Uterus (tissue), 4 donors: ENCODE measurements at places on chromosomes 11 and 22. TPM values are rescaled to one million over a fixed set of nuclear protein-coding genes. Genes with fewer than 3 reads are reported as not detected.

SCGB1C1 gene
- not detected for total RNA-seq

DNA sequence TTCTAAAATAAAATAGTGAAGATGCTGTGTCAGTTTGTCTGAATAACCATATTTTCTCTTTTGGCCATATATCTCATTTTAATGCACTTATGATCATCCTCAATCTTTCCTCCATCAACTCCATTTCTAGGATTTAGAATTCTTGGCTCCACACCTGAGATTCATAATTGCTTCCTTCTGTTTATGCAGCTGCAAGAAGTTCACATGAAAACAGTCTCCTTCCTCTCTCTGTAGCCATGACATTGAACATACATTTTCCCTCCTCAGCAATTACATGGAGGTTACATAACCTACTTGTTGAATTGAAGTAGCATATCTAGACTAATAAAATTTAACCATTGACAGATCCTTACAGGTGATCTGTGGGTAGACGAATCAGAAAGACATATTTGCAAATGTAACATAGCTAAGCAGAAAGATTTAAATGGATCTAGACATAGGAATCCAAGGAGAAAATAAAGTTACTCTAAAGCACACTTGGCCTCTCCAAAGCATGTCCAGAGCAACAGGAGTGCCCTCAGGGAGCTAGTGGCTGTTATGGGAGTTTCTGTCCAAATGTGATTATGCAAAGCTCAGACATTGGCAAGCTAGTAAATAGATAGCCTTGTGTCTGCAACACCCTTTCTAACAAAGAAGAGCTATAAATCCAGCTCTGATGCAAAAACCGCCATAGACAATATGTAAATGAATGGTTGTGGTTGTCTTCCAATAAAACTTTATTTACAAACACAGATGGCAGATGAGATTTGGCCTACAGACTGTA is 119.9 kb upstream of the MPPED2 start:
- H3K4me3 ChIP-seq: no peak overlapping the region
- H3K27ac ChIP-seq: no peak overlapping the region
- H3K27me3 ChIP-seq: no peaks in the 10 kb centered on the region
- H3K36me3 ChIP-seq: no peaks in the 10 kb centered on the region

RASGRP2 gene
- 72.8 TPM for total RNA-seq

DNA sequence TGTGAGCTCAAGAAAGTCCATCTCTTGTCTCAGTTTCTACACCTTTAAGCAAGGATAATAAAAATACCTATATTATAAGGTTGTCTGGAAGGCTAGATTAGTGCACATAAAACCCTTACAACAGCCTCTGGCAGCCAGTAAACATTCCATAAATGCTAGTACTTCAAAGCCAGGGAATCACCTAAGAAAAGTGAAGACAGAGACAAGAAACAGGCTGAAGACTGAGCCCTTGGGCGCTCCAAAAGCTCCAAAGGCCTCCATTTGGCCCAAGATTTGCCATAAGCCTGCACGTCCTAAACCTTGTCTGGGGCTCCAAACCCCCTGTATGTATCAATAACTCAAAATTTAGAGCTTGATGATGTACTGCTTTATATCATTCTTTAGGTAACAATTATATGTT is 52.2 kb upstream of the AKIP1 start:
- H3K4me1 ChIP-seq: no peaks in the 10 kb centered on the region
- H3K36me3 ChIP-seq: no peaks in the 10 kb centered on the region
- no peaks in the 10 kb centered on the region for H3K27me3 ChIP-seq

KRTAP5-9 gene
- total RNA-seq: not detected

DNA sequence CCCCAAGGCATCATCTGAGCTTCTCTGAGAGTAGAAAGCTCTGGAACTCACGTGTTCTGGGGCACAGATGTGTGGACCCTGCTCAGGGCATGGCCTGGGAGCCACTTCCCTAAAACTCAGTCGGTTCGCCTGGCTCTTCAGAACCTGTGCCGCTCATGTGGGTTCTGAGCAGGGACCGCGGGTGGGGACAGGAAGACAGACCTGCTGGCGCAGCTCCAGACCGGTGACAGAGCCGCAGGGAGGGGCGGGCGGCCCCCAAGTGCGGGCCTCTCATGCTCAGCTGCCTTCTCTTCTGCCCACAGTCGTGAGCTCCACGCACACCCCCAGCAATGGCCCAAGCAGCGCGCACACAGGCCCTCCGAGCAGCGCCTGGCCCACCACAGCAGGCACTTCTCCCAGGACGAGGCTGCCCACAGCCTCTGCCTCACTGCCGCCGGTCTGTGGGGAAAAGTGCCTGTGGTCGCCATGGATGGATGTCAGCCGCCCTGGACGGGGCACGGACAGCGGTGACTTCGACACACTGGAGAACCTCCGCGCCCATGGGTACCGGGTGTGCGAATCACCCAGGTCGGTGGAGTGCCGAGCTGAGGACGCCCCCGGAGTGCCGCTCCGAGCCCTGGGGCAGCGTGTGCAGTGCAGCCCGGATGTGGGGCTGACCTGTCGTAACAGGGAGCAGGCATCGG is 24.2 kb downstream of the MUC5AC start:
- no peak overlapping the region for H3K4me3 ChIP-seq
- no peaks in the 10 kb centered on the region for H3K27me3 ChIP-seq
- no peaks in the 10 kb centered on the region for H3K4me1 ChIP-seq
- H3K36me3 ChIP-seq: no peaks in the 10 kb centered on the region

- no peaks in the 10 kb centered on the region for H3K4me1 ChIP-seq
- H3K27ac ChIP-seq: no peak overlapping the region
- H3K4me3 ChIP-seq: no peak overlapping the region
- no peaks in the 10 kb centered on the region for H3K27me3 ChIP-seq
Observed at GRCh38 chr11:124595302-124595701, 15.9 kb upstream of the PANX3 start.

VWCE gene
- total RNA-seq: 0.51 TPM

GRCh38 chr11:67120456-67120855 is 1.4 kb downstream of the KDM2A start:
- H3K4me1 ChIP-seq: no peaks in the 10 kb centered on the region
- H3K27me3 ChIP-seq: no peaks in the 10 kb centered on the region
- peak overlapping the region; percentile 99 for H3K27ac ChIP-seq
- no peaks in the 10 kb centered on the region for H3K36me3 ChIP-seq
- H3K4me3 ChIP-seq: peak overlapping the region; percentile 89

DNA sequence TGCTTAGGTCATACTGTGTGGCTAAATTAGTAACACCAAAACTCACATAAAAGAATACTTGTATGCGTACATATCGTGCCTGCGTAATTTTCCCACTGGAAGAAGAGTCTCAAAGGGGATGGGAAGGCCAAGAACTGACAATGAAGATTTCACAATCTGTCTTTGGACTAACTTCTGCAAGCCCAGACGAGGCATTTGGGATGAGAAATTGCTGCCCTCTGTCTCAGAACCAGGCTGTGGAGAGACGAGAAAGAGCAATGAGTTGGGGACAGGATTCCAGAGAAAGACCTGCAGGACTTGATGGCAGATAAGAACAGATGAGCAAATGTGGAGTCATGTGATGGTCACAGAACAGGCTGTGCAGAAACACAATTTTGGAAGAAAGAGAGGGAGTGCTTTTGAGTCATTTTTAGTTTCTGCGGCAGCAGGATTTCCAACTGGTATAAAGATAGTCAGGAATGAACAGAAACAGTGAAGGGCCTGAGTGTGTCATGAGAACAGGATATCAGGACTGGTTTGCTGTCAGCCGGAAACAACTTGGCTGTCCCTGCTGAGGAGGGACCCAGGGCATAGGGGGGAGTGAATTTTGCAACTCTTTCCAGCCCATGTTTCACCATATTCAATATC is 82.7 kb upstream of the CTSC start:
- H3K4me1 ChIP-seq: no peaks in the 10 kb centered on the region
- H3K27me3 ChIP-seq: no peaks in the 10 kb centered on the region
- H3K27ac ChIP-seq: peak overlapping the region; percentile 56
- no peak overlapping the region for H3K4me3 ChIP-seq
- DNase-seq: peak; percentile 29
- no peaks in the 10 kb centered on the region for H3K36me3 ChIP-seq

DNA sequence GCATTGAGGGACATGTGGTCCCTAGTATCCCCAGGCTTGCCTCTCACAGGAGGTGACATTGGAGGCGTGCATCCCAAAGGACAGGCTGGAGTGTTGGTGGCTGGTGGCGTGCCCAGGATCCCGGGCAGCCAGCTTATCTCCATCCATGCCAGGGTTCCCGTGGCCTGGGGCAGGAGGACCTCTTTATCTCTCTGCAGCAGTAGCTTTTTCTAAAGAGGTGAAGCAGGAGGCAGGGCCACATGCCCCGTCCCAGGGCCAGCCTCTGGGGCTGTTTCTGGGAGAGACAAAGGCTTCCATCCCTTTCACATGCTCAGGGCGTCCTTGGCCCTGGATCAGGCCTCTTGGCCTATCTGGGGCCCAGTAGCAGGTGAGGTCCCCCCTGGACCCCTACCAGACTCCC is 19.7 kb downstream of the PARVG start:
- peaks cover 7% of the 10 kb centered on the region for H3K4me1 ChIP-seq
- no peak overlapping the region for H3K27ac ChIP-seq
- H3K4me3 ChIP-seq: no peak overlapping the region
- H3K36me3 ChIP-seq: no peaks in the 10 kb centered on the region
- no peak for DNase-seq

DNA sequence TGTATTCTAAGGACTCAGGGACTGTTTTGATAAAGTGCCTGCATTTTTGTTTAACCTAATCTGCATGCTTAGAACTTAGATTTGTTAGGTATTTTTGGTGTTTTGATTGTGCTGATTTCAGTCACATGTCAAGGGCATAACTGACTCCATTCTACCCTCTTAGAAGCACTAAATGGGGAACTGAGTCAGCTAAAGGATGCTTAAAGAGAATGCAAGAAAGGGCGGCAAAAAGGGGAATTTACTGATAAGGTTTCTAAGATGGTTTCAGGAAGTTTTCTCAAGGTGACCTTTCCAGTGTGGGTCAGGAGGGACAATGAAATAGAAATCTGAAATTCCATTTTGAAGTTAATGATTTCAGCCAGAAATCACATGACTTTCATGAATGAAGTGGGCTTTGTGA is 43.0 kb downstream of the MMP20 start:
- no peak for DNase-seq
- H3K27me3 ChIP-seq: no peaks in the 10 kb centered on the region
- no peak overlapping the region for H3K4me3 ChIP-seq
- H3K27ac ChIP-seq: no peak overlapping the region

GRCh38 chr11:123235117-123235655 is 40.1 kb upstream of the CLMP start:
- peak; percentile 66 for DNase-seq
- no peaks in the 10 kb centered on the region for H3K36me3 ChIP-seq
- no peak overlapping the region for H3K4me3 ChIP-seq
- no peaks in the 10 kb centered on the region for H3K27me3 ChIP-seq
- peak overlapping the region; percentile 76 for H3K27ac ChIP-seq

- H3K4me1 ChIP-seq: no peaks in the 10 kb centered on the region
- peak; percentile 93 for DNase-seq
- no peaks in the 10 kb centered on the region for H3K27me3 ChIP-seq
- H3K4me3 ChIP-seq: peak overlapping the region; percentile 49
- H3K27ac ChIP-seq: peak overlapping the region; percentile 91
Observed at GRCh38 chr11:64745521-64746328, 1.8 kb upstream of the RASGRP2 start.

POGLUT3 gene
- total RNA-seq: 30.0 TPM

- no peak overlapping the region for H3K27ac ChIP-seq
- no peaks in the 10 kb centered on the region for H3K27me3 ChIP-seq
Observed at GRCh38 chr22:41334951-41335635, 33.8 kb downstream of the ZC3H7B start.

DNA sequence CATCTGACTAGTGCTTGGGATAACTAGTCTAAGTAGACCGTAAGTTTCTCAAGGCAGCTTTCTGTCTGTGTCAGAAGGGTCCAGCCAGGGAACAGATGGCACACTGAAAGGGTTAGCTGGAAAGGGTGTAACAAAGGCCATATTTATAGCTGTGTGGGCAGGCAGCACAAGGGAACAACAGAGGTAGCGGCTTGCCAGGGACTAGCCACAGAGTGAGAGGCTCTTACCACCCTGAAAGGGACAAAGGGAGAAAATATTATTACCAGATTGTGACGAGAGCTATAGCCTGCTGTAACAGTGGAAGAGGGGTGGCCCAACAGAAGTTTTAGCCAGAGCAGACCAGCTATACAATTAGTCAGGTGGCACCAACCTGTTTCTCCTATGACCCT is 129.4 kb downstream of the CCDC34 start:
- no peak overlapping the region for H3K4me3 ChIP-seq
- H3K4me1 ChIP-seq: peaks cover 4% of the 10 kb centered on the region
- H3K27me3 ChIP-seq: no peaks in the 10 kb centered on the region
- no peak overlapping the region for H3K27ac ChIP-seq

DNA sequence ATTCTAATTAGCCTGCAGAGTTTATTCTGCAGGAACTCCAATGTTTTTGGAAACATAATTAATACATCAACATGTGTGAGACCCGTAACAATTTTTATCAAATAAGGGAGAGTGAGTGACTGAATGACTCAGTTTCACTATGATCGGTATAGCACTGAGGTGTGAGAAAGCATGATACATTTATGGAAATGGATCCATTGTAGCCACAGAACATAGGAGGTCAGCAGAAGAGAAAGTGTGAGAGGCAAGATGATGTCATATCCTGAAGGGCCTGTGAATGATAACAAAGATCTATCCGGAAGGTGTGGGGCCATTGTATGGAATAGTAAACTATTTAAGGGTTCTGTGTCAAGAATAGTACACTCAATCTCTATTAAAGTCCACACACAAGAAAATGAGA is 1406.1 kb upstream of the TENM4 start:
- no peaks in the 10 kb centered on the region for H3K36me3 ChIP-seq
- no peaks in the 10 kb centered on the region for H3K4me1 ChIP-seq
- H3K27ac ChIP-seq: no peak overlapping the region
- H3K27me3 ChIP-seq: no peaks in the 10 kb centered on the region

GRCh38 chr11:110469127-110469526 is 39.4 kb downstream of the FDX1 start:
- no peaks in the 10 kb centered on the region for H3K27me3 ChIP-seq
- no peak for DNase-seq
- no peak overlapping the region for H3K4me3 ChIP-seq
- no peaks in the 10 kb centered on the region for H3K4me1 ChIP-seq
- H3K36me3 ChIP-seq: no peaks in the 10 kb centered on the region

- no peak overlapping the region for H3K4me3 ChIP-seq
- no peak overlapping the region for H3K27ac ChIP-seq
- no peaks in the 10 kb centered on the region for H3K36me3 ChIP-seq
- DNase-seq: no peak
- H3K4me1 ChIP-seq: no peaks in the 10 kb centered on the region
Observed at GRCh38 chr11:99422581-99423427, 402.1 kb downstream of the CNTN5 start.

DNA sequence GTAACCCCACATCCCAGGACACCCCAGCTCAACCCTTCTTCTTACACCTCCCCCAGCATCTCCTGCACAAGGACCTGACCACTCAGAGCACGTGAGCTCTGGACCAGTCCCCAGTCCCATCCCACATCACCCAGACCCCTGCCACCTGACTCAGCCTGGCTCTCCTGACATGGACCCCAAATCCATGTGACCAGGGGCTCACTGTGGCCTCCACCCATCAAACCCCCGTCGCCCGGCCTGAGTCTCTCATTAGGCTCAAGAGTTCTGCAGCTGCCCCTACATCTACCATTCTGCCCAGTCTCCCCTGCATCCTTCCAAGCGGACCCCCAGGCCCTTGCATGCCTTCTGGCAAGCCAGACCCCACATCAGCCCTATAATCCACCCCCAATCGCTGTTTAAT is 1.9 kb upstream of the LIF start:
- no peaks in the 10 kb centered on the region for H3K36me3 ChIP-seq
- no peak for DNase-seq
- no peak overlapping the region for H3K4me3 ChIP-seq
- peak overlapping the region; percentile 37 for H3K27ac ChIP-seq
- H3K27me3 ChIP-seq: no peaks in the 10 kb centered on the region
- no peaks in the 10 kb centered on the region for H3K4me1 ChIP-seq
